G401 (cell line): ENCODE measurements at places on chromosomes 11 and 22.

- DNase-seq, result no peak
Measured at GRCh38 chr11:66659763-66660162, 17.9 kb downstream of the RBM4B start.

DNA sequence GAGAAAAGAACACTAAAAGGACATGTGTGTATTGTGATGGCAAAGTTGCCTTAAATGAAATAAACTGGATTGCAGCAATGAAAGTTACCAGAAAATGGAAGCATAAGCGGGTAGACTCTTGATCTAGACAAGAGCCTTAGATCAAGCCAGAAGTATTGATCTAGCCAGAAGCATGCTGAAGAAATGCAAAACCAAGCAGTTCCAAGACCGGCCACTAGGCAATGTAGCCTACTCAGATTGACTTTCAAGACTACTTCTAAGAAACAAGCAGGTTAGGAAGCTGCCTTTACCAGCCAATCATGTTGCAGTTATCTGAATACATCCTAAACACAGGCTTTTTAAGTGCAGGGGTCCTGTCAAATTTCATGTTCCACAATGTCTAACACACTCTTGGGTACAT is 54.6 kb downstream of the KCNA4 start:
- DNase-seq, result no peak

DNA sequence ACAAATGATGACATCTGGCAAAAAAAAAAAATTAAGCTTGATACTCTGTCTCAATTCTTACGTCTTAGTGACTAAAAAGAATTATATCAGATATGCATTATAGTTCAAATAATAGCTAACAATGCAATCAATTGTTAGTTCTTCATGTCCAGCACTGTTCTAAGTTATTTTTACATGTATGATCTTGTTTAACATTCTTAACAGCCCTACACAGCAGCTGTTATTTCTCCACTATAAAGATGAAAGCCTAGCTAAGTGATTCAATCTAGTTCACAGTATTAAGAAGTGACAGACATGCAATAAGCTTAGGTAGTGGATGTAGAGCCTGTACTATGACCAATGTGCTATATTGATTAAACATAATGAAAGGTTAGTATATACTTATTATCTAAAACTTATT is 4.1 kb downstream of the ZNF214 start:
- no peak for DNase-seq

GRCh38 chr11:61675826-61676225 is 4.4 kb upstream of the DAGLA start:
- DNase-seq, result no peak

DNA sequence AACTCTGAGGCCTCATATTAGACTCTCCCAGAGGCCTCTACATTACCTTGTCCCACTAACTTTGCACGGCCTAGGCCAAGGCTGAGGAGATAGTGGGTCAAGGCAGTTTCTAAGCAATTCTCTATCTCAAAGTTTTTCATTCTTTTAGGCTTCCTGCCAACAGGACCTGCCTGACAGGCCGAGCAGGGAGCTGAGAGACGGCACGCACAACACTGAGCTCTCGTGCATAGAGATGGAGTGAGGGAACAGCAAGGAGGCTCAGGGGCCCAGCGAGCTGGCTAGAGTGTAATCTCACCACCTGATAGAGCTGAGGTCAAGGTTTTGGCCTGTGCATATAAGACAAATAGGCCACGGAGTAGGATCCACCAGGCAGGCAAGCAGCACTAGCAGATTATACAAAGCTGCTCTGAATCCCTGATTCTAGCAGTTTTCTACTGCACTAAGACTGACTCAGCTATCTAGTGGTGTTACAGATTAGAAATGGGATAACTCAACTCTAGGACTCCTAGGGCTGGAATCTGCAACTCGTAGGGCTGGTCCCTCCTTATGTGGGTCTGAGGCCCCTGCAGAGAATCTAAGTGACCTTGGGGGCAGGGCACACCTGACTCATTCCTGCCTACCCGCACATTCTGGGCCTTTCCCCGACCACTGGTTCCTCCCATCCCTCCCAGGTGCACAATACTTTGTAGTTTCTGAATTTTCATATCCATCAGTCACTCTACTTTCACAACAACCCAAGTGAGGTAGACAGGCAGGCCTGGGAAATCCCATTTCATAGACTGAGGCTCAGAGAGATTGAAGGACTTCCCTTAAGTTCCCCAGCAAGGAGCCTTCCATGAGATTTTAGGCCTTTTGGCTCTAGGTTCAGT is 1.7 kb downstream of the CYB5R2 start:
- DNase-seq, result no peak

GRCh38 chr11:47918882-47919495 is 61.4 kb upstream of the PTPRJ start:
- no peak for DNase-seq

- DNase-seq, result peak; percentile 41
Measured at GRCh38 chr11:122796128-122796717, 42.1 kb upstream of the CRTAM start.

DNA sequence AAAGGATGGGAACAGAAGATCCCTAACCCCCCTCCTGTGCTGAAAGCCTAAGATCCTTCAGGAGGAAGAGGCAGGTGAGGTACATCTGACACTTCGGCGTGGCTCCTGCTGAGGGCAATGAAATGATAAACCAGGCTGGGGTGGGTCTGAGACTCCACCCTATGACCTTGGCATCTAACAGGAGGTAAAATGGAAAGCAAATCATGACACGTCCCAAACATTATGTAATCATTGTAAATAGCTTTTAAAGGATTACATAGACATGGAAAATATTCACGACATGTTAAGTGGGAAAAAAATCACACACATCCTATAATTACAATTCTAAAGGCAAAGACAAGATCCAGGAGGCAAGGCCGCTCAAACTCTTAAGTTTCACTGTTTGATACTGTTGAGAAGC is 70.5 kb downstream of the LINC01488 start:
- no peak for DNase-seq

- peak; percentile 88 for DNase-seq
Measured at GRCh38 chr22:23385678-23386631, 194.1 kb downstream of the IGLL1 start.

- DNase-seq, result no peak
Measured at GRCh38 chr11:46273511-46274205, 3.8 kb upstream of the CREB3L1 start.

DNA sequence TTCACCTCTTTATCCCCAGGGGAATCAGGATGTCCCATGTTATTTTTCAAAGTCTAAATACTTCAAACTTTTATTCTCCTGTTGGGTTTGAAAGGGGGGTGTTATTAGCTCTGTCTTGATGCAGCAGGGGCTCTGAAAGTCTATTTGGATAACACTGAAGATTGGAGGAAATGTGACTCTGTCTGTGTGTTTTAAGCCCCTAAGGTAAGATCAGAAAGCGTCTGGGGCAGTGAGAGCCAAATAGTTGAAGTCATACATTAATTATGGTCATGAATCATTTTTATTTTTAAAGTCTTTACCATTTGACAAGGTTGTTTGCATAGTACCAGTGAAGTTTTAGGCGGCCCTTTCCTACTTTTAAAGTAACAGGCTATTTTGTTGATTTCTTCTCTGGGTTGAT is 139.0 kb downstream of the UVRAG start:
- DNase-seq, result no peak

DNA sequence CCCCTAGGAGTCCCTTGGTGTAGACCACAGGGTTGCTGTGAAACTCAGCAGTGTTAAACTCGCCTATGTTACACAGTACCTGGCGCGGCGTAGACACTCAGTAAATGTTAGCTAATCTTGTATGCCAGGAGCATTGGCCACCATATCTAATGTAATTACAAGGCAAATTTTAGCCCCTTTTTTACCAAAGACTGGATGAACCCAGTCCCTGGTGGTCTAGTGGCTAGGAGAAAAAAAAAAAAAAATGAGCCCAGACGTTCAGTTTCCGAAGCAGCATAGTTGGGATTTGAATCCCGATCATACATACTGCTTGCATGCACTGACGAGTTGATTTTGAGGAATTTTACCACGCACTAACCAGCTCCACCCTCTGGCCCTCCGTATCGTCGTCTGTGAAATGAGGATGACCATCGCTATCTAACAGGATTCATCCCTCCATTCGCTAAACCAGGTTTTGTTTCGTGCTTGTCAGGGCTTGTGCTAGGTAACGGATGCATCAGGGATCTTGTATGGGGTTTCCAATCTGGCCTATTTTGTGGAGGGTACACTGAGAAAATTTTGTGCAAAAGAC is 688 bp downstream of the PTS start:
- peak; percentile 63 for DNase-seq

GRCh38 chr11:14370496-14370895 is 11.5 kb upstream of the RRAS2 start:
- DNase-seq, result no peak

- no peak for DNase-seq
Measured at GRCh38 chr22:29195118-29195963, 10.4 kb upstream of the EMID1 start.

DNA sequence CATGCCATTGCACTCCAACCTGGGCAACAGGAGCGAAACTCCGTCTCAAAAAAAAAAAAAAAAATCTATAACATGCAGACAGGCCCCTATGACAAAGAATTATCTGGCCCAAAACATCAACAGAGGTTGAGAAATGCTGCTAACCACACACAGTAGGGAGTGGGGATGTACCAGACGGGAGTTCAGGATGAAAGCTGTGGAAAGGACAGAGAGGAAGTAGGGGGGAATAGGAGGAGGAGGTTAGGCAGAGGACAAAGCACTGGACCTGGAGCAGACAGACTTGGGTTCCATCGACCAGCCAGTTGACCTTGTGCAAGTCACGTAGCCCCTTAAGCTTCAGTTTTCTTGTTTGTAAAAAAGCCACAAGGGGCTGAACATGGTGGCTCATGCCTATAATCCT is 12.5 kb downstream of the LRP4 start:
- no peak for DNase-seq

DNA sequence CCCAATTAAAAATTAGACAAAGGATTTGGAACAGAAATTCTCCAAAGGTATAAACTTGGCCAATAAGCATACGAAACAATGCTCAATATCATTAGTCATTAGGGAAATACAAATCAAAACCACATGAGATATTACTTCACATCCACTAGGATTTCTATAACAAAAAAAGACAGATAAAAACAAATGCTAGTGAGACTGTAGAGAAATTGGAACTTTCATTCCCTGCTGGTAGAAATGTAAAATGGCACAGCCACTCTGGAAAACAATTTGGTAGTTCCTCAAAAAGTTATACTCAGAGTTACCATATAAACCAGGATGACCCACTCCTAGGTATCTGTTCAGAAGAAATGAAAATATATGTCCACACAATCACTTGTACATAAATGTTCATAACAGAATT is 71.6 kb downstream of the RPL27A start:
- DNase-seq, result no peak

GRCh38 chr11:36775130-36775529 is 177.1 kb upstream of the RAG2 start:
- no peak for DNase-seq

DNA sequence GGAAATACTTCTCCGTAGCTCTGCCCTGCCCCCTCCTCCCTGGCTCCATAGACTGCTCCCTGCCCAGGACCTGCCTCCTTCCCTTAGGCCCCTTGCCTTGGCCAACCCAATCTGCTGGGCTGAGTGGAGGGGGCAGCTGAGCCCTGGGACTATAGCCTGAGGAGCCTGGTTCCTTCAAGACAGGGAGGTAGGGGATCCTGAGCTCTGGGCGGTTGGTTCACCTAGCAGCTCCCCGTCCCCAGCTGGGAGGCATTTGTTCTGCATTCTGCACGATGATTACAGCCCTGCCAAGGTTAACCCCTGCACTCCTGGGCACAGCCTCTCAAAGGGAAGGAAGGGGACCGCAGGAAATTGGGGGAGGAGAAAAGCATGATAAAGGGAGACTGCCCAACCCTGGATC is 3.6 kb upstream of the CDC42EP1 start:
- no peak for DNase-seq

DNA sequence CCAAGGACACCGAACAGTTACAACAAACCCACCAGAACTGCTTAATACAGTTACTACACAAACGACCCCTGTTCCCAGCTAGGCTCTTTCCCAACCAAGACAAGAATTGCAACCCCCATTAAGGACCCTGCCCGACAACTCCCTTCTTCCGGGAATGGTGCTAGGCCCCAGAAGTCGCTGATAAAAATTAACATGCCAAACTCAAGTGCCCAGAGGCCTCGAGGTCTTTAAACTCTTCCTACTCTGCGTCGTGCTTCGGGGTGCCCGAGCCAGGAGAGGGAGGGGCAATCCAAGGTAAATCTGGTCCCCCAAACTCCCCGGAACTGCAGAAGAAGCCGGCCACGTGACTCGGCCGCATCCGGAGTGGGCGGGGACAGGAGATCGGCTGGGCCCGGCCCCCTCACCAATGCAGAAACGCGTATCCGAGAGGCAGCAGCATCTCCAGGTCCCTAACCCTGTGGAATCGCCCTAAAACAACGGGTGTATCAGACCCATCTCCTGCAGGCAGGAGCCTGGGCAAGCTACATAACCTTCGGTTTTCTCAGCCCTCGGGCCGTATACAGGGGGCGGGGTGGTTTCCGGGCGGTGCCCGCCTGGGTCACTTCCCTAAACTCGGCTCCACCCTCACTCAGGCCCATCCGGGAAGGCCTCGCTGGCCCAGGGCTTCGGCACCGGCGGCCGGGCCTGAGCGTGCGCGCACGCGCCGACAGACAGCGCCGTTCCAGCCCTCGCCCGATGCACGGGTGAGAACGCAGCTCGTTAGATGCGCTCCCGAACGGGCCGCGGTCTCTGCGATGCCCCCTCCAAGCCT is 1.1 kb downstream of the CFL1 start:
- peak; percentile 49 for DNase-seq

GRCh38 chr11:62753736-62754603 is at the start of gene ZBTB3:
TSS of gene ZBTB3 (minus strand) at chr11:62754160. CDS start at chr11:62753664, 496 bp downstream.
- peak; percentile 100 for DNase-seq

DNA sequence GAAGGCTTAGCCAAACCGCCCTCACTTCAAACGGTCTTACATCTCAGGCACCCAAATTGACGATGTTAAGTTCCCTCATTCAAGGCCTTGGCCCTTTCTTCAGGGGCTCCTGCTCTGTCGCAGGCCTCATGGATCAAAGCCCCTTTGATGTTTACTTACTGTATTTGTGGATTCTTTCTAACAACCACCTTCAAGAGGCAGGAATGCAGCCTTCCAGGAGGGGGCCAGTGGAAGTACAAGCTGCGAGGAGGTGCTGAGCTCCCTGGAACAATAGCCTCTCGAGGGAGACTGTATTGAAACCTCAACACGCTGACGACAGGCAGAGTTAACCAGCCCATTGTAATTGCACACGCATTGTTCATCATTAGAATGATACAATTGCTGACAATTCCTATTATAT is 209.1 kb downstream of the ST3GAL4 start:
- DNase-seq, result no peak

- no peak for DNase-seq
Measured at GRCh38 chr11:10602945-10603344, 34.5 kb upstream of the LYVE1 start.

GRCh38 chr22:30421695-30422480 is 3.7 kb upstream of the MTFP1 start:
- DNase-seq, result no peak

DNA sequence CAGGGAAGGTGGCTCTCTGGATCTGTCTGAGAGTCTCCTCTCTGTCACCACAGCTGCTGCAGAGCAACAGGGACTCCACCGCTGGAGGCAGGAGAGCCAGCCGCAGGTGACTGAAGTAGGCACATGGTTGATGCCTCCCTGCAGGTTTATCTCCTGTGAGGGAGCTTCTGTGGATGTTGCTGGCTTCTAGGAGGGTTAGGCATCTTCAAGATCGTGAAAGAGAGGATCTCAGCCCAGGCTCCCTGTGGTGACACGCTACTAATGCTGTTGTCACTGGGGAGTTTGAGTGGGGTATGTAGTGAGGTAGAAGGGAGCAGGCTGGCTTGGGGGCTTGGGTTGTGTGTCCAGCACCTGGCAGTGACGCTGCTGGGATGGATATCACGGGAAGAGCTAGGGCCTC is 34.1 kb downstream of the DAGLA start:
- DNase-seq, result no peak
